GM13976 (cell line): ENCODE measurements at places on chromosomes 12 and 14.

- DNase-seq: no peak
Measured at GRCh38 chr14:35242599-35243311, 49.4 kb upstream of the PSMA6 start.

DNA sequence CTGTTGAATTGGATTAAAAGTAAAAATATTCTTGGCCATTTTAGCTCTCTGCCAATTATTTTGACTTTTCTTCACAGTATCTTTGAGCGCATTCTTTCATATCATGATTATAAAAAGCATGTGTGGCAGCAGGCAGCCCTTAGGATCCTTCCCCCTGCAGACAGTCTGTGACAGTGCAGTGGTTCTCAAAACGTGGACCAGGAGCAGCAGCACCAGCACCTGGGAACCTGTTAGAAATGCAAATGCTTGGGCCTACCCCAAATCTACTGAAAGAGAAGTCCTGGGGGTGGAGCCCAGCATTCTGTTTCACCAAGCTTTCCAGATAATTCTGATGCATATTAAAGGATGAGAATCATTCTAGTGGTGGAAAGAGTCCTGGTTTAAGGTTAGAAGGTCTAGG, 155.6 kb downstream of the MON2 start:
- DNase-seq: no peak

- DNase-seq: no peak
Measured at GRCh38 chr12:117963836-117964235, 5.0 kb downstream of the KSR2 start.

DNA sequence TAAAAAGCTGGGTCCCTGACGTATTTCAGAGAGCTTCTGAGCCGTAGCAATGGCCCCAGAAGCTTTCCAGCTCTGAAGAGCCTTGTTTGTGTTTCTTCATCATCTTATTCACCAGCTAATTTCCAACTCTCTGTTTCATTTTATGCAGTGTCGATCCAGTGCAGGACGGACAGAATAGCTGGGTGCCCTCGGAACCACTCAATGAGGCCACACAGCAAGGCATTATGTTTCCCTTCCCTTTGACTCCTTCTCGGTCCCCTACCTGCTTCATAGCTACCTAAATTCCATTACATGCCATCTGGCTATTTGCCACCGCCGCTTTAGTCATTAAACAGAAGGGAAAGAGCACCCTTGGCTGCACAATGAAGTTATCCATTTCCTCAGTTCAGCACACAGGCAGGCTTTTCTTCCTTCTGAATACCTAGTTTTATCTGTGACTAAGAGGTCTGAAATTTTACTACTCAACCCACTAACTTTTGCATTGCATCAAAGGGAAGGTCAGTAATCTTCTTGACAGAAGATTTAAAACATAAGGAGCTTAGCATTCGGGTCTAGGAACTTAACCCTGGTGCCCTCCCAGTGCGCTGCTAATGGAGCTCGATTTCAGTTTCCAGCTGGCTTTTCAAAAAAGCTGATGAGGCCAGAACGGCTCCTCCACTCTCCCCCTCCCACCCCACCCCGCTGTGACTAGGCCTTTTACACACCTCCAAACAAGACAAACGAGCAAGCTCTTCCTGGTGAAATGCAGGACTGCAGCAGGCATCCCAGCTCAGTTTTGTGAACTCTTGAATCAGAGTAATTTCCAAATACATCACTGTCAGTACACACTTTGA, 176.8 kb downstream of the GXYLT1 start:
- DNase-seq: no peak

- DNase-seq: peak; percentile 90
Measured at GRCh38 chr14:68695326-68695768, 97.5 kb downstream of the ZFP36L1 start.

DNA sequence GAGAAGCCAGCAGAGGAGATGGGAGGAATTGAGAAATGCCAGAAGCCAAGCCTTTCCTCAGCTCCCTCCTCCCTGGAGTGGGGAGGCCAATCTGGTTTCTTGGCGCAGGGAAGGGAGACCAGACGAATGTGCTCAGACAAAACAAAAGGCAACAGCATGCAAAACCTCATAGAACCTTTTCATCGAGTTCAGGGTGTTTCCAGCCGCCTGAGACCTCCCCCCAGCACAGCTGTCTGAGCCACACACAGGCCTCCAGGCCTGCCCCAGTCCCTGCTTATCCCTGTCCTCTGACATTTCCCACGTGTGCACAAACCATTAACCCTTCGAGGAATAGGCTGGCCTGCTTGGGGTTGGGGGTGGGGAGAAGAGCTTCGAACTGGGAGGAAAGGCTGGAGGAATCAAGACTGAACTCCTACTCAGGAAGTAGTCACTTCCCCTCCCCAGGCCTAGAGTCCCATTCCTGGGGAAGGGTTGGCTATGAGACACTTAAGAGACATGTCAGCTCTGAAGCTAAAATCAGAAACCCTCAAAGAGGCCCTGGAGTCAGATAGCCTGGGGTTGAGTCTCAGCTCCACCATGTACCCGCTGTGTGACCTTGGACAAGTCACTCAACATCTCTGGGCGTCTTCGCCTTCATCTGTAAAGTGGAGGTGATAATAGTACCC, 10.7 kb downstream of the TBX3 start:
- DNase-seq: no peak

GRCh38 chr12:113758165-113758924, 207.8 kb downstream of the RBM19 start:
- DNase-seq: no peak

GRCh38 chr14:102590667-102591099, 1.8 kb upstream of the RCOR1 start:
- no peak for DNase-seq

GRCh38 chr12:46886541-46887041, 60.8 kb upstream of the SLC38A4 start:
- DNase-seq: no peak

- no peak for DNase-seq
Measured at GRCh38 chr14:94646066-94646465, 33.9 kb downstream of the SERPINA3 start.

- DNase-seq: no peak
Measured at GRCh38 chr14:74816124-74816523, 53.0 kb downstream of the YLPM1 start.

GRCh38 chr14:54457609-54457996, 16.4 kb upstream of the CNIH1 start:
- no peak for DNase-seq

GRCh38 chr12:38689704-38690103, 215.7 kb downstream of the CPNE8 start:
- DNase-seq: no peak

- no peak for DNase-seq
Measured at GRCh38 chr12:223841-224240, 9.9 kb upstream of the SLC6A12 start.

- no peak for DNase-seq
Measured at GRCh38 chr12:40226705-40227104, 1.9 kb downstream of the LRRK2 start.

- DNase-seq: no peak
Measured at GRCh38 chr12:10215436-10215835, 2.8 kb downstream of the GABARAPL1 start.

DNA sequence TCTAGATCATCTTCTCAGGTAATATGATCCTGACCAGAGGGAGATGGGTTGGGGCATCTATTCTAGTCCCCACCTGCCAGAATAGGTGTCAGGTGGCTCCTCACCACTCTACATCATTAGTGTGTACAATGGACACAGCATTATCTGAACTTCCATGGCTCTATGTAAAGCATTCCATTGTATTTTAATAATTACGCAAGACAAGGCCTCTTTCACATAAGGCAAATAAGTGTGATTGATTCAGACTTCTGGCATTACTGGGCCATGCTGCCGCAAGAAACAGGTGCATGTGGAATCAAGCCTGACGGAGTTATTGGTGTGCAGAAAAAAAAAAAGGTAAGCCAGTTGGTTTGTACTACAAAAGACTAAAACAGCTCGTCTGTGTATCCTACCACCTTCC, 3.1 kb upstream of the DDHD1 start:
- no peak for DNase-seq

DNA sequence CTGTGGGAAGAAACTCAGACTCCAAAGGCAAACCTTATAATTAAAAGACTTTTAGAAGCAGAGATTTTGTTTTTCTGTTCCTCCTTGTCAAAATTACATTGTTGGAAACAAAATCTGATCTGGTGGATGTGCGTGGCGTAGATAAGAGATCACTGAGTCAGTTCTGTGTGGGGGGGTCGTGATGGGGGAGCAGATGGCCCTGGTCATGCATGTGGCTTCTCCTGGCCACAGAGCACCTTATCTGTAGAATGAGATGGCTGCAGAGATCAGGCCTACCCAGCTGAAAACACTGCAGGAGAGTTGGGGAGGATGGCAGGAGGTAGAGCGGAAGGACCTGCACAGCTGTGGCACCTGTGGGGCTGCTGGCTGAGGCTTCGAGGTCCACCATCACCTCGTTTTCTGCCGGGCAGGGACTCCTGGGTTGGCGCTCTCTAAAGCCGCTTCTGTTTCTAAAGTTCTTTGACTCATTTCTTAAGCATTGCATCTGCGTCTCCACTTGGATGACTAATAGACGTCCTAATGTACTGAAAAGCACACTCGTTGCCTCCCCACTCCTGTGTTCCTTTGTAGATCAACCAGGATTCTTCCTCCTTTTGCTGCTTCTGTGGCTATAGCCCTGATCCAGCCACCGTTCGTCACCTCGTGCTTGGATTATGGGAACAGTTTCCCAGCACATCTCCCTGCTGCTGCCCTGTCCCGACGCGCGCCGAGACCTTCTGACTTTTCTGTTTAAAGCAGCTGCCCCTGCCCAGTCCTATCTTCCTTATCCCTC, 93.4 kb downstream of the TSPAN9 start:
- no peak for DNase-seq

- no peak for DNase-seq
Measured at GRCh38 chr14:20486684-20487395, 17.6 kb downstream of the PNP start.

- DNase-seq: no peak
Measured at GRCh38 chr14:87152693-87153092, 840.3 kb downstream of the GALC start.

DNA sequence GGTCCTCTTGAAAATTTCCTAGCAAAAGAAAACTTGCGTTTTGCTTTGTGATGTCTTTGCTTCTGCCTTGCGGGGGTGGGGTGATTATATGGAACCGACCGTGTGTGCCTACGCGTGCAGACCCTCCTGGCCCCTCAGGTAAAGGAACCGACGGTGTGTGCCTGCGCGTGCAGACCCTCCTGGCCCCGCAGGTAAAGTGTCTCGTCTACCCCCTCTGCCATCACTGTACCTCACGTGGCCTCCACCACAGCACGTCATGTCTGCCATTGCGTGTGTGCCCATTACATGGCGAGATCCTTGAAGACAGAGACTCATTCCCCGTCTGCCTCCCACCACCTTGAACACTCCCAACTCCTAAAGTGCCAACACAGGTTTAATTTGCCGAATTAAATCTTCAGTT, 3.6 kb downstream of the GOLGA3 start:
- DNase-seq: no peak

- no peak for DNase-seq
Measured at GRCh38 chr12:52061470-52062166, 8.2 kb upstream of the ATG101 start.

DNA sequence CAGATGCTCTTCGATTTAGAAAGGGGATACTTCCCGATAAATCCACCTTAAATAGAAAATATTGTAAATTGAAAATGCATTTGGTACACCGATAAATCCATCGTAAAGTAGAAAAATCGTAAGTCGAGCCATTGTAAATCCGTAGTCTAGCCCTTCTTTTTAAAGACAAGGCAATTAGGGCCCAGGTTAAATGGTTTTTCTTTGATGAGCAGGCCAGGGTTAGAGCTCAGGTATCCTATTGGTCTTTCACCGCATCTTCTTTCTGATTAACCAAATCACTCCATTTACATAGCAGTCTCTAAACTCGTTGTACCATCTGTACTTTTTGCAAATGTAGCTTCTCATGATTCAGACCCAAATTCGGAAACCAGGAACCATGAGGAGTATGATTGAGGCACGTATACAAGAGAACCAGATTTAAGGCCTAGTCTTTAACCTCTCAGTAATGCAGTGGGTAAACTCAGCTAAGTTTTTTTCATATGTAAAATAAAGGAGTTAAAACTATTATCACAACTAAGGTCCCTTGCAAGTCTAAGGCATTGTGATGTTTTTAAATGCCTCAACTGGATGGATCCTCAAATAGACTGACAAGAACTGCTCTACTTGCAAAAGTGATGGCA, 2.2 kb upstream of the YAF2 start:
- no peak for DNase-seq

DNA sequence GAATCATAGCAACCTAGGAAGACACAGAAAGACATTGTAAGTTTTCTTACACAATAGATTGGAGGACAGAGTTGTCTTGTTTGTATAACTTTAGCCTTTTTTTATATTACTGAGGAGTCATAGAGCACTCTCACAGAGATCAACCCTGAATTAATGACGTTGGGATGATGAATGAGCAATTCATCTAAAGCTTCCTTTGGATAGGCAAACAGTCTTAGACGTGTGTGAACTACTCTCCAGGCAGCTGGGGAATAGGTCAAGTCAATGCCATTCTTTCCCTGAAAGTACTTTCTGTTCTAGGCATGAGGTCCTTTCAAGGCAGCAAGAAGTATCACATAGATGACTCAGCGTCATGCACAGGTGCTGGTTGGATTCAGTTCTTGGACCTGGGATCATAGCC, 369.1 kb upstream of the NOVA1 start:
- no peak for DNase-seq

DNA sequence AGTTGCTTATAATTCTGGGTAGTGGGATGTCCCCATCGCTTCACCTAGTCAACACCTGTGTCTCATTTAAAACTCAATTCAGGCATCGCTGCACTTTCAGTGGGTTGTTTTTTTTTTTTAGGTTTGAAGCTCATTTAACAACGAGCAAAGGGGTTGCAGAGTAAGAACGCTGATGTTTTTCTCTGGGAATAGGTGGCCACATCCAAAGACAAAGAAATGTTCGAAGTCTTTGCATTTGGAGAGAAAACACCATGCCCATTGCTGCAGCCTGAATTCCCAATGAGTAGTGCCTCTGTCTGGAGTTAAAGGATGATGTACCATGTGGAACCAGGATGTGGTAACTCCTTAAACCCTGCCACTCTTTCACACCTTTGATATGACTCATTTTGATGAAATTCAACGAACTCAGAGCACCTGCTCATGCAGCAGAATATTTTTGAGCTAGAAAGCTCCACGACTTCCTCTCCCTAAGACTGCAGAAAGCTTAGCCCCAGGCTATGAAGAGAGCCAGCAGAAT, 35.1 kb upstream of the BATF start:
- peak; percentile 57 for DNase-seq

DNA sequence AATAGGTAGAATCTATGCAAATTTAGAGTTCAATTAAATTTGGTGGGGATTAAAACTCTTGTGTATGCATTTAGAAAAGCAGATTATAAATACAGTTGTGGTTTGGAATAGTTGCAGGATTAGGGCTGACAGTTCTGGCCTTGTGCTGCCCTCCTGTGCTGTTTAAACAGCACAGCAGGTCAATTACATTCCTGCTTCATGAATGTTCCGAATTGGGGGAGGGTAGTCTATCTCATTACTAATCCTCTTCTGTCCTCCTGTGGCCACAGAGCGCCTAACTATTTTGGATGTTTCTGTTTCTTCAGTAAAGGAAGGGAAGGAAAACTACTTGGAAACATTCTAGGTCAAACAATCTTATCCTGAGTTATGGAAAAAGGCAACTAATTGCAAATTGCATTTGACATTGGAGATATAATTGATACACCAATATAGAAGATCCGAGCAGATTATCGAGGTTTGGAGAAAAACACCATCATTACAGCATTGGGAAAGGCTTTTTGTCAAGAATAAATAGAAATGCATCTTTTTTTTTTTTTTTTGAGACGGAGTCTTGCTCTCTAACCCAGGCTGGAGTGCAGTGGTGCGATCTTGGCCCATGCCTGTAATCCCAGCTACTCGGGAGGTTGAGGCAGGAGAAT, 8.7 kb upstream of the GPR19 start:
- DNase-seq: no peak

- DNase-seq: no peak
Measured at GRCh38 chr12:114163771-114164170, 197.6 kb upstream of the RBM19 start.
